Hematopoietic multipotent progenitor cell (in vitro differentiated cells): ENCODE measurements at places on chromosomes 1 and 21.
A peak's percentile ranks its signal among the peaks of the same experiment; 100 is the strongest.

- no peak for DNase-seq
Measured at GRCh38 chr1:218711001-218711400, 365.9 kb downstream of the TGFB2 start.

DNA sequence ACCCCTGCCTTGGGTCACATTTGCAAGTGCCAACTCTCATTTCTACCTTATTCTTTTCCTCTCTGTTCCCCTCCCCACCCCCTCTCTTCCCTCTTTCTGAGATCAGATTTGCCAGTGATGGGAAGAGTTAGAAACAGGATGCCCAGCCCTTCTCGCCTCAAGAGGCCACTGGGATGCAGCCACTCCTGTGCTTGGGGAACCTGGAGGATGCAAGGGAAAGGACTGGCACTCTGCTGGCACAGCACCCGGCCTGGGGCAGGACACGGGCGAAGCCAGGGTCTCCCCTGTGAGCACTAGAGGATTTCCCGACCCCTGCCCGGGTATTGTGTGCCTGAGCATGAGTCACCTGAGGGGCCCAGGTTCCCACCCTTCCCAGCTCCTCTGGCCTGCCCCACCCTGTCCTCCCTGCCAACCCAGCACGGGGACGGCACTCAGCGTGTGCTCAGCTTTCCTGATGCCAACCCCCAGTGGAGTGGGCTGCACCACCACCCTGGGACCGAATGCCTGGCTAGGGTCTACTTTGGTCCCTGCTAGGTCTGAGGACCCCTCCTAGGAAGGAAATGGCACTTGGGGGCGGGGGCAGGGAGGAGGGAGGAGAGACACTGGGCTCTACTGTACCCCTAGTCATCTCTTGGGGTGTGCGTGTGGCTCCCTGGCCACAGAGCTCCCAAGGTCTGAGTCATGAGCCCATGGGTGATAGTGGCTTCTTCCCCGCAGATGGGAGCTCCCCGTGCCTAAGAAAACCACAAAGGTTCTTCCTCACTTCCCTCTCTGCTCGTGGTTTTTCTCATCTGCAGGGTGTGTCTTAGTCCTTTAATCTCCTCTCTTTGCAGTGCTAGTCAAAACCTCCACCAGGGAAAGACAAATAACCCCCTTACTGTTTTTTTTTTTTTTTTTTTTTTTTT is 12.4 kb downstream of the LMNA start:
- DNase-seq: peak; percentile 89

DNA sequence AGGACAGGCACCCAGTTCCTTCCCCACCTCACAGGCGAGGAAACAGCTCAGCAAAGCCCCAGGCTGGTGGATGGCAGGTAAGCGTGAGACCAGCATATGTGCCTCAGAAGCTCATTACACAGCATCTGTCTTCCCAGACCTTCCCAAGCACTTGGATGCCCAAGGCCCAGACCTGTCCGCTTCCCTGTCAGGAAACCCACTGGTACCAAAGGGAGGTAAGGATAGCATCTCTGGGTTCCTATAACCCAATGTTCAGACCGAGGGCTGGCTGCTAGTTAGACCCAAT is 3.3 kb downstream of the POFUT2 start:
- DNase-seq: no peak

DNA sequence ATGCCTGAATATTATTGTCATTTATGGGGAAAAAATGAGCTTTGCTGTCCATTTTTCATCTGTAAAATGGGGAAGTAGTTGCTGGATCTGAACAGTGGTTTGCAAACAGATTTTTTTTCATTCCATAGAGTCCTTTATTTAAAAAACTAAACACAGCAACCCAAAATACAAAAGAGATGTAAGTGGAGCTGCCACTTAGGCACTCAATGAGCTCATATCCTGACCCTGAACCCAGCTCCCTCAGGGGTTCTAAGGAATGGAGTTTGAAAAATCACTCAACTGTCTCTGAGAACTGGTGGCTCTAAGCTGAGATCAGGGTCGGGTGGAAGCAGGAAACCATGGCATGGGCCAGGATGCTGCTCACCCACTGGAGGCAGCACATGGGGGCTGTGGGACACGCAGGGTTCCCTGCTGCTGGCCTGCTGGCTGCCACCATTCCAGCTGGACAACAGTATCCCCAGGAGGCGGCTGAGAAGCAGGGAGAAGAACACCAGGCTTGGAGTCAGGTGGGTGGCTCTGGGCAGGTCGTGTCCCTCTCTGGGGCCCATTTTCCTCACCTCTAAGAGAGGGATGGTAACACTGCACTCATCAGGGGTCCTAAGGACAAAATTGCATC is 9.6 kb upstream of the ECE1 start:
- no peak for DNase-seq

DNA sequence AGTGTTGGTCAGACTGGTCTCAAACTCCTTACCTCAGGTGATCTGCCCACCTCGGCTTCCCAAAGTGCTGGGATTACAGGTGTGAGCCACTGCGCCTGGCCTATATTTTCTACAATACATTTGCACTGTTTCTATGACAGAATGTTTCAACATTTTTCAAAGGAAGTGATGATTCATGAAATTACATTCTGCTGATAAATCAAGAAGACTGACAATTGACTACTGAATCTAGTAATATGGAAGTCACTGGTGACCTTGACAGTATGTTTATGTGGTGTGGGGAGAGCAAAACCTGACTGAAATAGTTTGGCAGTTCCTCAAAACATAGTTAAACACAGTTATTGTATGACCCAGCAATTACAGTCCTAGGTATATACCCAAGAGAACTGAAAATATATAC is 18.1 kb downstream of the LRIF1 start:
- DNase-seq: no peak

DNA sequence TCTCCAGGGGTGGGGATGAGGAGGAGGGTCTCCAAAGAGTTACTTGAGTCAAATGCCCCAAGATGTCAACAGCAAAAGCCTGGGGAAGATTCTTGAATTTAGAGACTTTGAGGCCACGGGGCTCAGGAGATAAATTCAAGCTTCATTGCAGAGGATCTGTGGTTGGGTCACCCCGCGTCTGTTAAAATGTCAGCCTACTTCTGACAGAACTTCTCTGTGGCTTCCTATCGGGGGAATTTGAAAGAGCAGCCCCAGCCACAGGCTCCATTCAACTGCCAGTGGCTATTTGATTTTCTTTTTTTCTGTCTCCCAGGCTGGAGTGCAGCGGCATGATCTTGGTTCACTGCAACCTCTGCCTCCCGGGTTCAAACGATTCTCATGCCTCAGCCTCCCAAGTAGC is 62.5 kb upstream of the EFHD2 start:
- DNase-seq: no peak

GRCh38 chr1:174232761-174233160 is 73.4 kb downstream of the RABGAP1L start:
- DNase-seq: no peak

GRCh38 chr1:166740668-166741276 is 98.5 kb upstream of the POGK start:
- DNase-seq: no peak

DNA sequence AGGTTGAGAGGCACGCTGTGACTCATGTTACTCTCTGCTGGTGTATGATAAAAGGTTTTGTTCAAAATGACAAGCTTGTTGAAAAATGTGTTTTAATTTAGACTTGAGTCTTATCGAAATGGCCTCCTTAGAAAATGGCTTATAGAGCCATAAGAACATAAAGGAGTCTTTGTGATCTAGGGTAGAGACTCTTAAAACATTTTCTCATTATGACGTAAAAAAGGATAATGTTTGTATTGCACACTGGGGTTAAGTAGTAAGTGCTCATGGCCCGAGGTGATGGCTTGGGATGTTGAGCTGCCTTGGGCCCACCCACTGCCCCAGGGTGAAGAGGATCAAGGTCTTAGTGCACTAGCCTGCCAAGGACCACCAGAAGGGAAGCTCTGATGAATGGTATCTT is 117.4 kb downstream of the DISC1 start:
- no peak for DNase-seq

DNA sequence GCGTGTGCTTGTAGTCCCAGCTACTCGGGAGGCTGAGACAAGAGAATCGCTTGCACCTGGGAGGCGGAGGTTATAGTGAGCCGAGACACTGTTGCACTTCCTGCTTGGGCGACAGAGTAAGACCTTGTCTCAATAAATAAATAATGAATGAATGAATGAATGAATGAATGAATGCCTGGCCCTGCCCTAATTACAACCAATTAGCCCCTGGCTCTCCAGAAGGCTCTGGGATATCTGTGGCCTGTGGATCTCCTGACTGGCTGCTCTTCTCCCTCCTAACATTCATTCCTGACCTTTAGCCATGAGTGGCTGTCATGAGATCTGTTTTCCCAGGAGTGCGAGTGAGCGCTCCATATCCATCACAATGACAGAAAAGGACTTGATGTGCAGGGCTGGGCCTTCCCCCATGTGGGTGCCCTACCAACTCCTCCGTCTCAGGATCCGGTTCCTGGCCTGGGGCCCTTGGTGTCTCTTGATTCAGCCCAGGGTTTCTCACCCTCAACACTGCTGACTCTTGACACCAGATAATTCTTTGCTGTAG is 243.6 kb upstream of the TMEM51 start:
- no peak for DNase-seq

GRCh38 chr1:159492575-159493323 is 43.1 kb downstream of the OR10J5 start:
- DNase-seq: no peak

- no peak for DNase-seq
Measured at GRCh38 chr1:18532390-18533170, 51.9 kb downstream of the KLHDC7A start.

- no peak for DNase-seq
Measured at GRCh38 chr1:91883470-91883869, 2.5 kb downstream of the TGFBR3 start.

DNA sequence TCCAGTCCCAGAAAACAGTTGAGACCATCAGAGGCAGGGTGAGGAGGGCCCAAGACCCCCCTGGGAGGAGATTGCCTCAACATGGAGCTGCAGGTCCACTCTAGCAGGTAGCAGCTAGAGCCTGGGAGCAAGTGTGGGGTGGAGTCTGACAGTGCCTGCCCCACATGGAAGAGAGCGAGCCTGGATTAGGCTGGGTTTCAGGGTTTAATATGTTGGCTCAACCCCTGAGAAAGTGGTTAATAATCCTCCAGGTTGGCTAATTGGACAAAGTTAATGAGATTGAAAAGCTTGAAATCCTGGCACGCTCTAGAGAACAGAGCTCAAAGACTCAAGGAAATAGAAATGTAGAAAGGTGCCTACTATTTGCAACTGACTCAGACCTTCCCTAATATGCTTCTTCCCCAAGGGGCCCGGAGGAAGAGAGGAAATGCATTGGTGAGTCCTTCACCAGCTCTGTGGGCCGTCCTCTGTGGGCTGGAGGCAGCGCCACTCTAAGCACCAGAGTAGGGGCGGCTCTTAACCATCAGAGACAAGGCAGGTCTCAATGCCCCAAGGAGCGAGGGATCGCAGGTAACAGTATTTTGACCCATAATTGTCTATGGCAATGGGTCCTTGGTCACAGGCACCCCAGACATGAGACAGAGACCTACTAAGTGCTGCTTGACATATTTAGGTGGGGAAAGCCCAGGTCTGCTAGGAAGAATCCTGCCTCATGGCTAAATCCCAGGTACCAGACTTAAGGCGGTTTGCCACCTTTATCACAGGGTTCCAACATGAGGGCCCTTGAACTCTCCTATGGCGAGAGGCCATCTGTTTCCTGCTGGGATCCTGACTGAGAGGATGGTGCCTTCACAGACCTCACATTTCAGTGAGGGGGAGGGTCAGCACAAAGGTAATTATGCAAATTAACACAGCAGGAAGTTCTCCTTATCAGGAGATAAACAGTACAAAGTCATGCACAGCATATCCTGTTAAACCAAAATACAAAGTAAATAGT is 33.8 kb downstream of the RSPH1 start:
- peak; percentile 49 for DNase-seq

DNA sequence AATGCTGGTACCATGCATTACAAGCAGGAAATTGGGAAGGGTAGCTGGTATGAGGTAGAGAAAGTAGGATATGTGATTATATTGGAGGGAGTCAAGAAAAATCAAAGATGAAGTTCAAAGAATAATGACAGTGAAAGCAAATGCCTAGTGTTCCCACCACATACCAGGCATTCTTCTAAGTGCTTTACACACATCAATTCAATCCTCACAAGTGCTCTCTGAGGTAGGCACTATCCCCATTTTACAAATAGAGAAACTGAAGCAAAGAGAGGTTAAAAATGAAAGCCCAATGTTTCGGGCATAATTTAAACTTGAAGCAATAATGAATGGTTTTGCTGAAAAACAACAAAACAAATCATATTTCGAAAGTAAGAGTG is 40.1 kb upstream of the MCOLN3 start:
- no peak for DNase-seq

DNA sequence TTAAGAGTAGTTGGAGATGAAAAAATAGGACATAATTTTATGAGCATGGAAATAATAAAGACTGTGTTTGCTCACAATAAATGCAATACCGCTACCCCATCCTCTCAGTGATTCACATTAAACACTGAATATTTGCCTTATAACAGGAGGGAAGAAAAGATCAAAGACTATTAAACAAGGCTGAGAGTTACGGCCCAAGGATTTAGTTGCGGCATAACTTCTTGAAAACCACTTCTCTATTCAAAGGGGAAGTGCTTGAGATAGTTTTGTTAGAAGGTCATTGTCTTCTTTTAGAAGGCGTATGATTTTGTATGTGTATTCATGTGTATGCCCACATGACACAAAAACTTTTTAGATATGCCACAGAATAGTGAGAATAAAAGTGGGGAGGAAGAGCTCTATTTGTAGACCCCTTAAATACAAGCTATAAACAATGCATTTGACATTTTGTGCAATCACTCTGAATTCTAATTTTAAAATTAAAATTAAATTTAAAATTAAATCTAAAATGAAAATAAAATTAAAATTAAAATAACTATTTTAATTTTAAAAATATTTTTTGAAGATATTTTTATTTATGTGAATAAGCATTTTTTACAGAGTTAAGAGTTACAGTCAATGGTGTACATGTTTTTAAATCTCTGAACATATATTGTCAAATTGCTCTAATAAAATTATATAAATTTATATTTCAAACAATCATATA is 986.6 kb upstream of the ADAMTS5 start:
- peak; percentile 5 for DNase-seq

- DNase-seq: no peak
Measured at GRCh38 chr1:232943679-232944252, 6.6 kb upstream of the NTPCR start.

DNA sequence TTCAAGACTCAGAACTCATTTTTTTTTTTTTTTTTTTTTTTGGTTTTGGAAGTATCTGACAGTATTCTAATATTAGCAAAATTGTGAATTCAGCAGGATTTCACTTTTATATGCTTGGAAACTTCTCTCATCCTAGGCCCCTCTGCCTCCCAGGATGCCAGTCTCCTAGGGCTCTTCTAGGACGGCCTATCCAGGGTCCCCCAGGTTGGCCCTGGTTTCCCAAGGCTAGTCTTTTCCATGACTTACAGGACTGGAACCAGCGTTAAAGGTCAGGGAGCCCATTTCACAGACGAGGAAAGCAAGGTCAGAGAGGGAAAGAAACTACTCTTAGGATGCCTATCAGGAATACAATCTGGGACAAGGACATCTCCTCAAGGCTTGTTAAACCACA is 412.5 kb downstream of the PTPRU start:
- no peak for DNase-seq

GRCh38 chr1:185789501-185790193 is 55.5 kb downstream of the HMCN1 start:
- no peak for DNase-seq
